ENCODE measurements at places on chromosomes 16 and 17. TPM values are rescaled to one million over a fixed set of nuclear protein-coding genes. Genes with fewer than 3 reads are reported as not detected.

Gene HLF
- total RNA-seq: 46.1 TPM

Gene MMP15
- 72.6 TPM for total RNA-seq

Gene HERPUD1
- 116 TPM for total RNA-seq

Gene C16orf92
- total RNA-seq: not detected

Gene TAC4
- not detected for total RNA-seq

Gene GSG1L2
- not detected for total RNA-seq

Gene FOXO3B
- total RNA-seq: 2.0 TPM

Gene EFCAB5
- total RNA-seq: 0.47 TPM

Gene SLC38A8
- 0.21 TPM for total RNA-seq

Gene ASGR1
- 0.86 TPM for total RNA-seq

Measured in right cardiac atrium (tissue), 5 donors.